ENCODE measurements at places on chromosomes 16 and 17. TPM values are rescaled to one million over a fixed set of nuclear protein-coding genes. Genes with fewer than 3 reads are reported as not detected.

DNA sequence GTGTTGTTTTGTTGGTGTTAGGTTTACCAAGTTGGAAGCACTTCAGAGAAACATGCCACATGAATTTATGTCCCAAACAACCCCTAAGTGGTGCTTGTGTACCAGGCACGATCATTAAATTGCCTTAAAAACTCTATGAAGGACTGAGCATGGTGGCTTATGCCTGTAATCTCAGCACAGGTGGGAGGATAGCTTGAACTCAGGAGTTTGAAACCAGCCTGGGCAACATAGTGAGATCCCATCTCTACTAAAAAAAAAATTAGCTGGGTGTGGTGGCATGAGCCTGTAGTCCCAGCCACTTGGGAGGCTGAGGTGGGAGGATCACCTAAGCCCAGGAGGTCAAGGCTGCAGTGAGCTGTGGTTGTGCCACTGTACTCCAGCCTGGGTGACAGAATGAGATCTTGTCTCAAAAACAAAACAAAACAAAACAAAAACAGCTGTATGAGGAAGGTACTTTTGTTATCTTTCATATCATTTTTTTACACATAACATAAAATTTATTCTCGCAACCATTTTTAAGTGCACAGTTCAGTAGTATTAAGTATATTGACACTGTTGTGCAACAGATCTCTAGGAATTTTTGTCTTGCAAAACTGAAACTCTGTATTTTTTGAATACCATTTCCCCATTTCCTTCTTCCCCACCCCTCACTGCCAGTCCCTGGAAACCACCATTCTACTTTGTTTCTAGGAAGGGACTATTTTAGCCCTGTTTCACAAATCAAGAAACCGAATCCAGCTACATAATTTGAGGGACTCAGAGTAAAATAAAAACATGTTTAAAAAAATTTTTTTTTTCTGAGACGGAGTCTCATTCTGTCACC, 14.3 kb upstream of the RBBP6 start:
- DNase-seq: no peak

- DNase-seq: no peak
These were observed 678 bp upstream of the BAIAP2 start for GRCh38 chr17:81034168-81034777.

Gene SYT17
- 6.8 TPM for total RNA-seq

- no peak for DNase-seq
These were observed 15.8 kb downstream of the CACNG5 start for GRCh38 chr17:66850692-66851091.

DNA sequence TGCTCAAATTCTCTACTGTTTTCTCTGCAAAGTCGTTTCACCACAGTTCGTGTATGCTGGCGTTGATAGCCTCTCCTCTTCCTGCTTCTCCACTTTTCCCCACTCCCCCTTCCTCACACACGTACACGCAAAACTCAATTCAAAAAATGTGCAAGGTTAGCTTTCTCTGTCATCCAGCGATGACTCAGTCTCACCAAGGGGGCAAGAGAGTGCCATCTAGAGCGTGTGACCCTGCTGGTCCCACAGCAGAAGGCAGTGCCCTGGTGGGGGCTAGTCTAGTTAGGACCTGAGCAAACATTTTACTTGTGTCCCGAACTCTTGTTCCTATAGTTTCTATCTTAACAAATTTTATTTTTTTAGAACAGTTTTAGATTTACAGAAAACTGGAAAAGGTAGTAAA, 121.2 kb upstream of the CHMP6 start:
- no peak for DNase-seq

DNA sequence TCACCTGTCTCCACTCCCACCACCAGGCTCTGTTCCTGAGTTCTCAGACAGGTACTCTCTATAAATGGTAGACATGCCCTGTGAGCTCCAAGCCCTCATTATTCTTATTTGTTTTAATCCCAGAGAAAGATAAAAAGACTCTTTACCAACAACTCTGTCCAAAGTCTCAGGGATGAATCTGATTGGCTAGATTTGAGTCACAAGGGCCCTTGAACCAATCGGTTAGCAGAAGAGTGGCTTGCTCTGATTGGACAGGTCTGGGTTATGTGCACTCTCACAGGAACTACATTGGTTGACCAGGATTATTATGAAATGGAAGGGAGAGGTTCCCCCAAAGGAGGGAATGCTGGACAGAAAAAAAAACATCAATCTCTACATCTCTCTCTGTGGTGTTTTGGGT, 7.5 kb downstream of the COTL1 start:
- no peak for DNase-seq

GRCh38 chr17:20171741-20172365, 162.7 kb downstream of the SPECC1 start:
- DNase-seq: no peak
